Left cardiac atrium (tissue), 4 donors: ENCODE measurements at places on chromosomes 3 and 15. TPM values are rescaled to one million over a fixed set of nuclear protein-coding genes. Genes with fewer than 3 reads are reported as not detected.

Gene CPN2
- total RNA-seq: not detected

Gene PBRM1
- 54.4 TPM for total RNA-seq

Gene MED12L
- 0.50 TPM for total RNA-seq

Gene A4GNT
- not detected for total RNA-seq

Gene COL6A6
- total RNA-seq: 4.7 TPM

Gene NCKIPSD
- total RNA-seq: 19.4 TPM

Gene IQCF5
- not detected for total RNA-seq

Gene RTP1
- total RNA-seq: not detected

Gene CRELD1
- 47.4 TPM for total RNA-seq
